Caudate nucleus (tissue), 63 donors: ENCODE measurements at places on chromosomes 4 and X.

DNA sequence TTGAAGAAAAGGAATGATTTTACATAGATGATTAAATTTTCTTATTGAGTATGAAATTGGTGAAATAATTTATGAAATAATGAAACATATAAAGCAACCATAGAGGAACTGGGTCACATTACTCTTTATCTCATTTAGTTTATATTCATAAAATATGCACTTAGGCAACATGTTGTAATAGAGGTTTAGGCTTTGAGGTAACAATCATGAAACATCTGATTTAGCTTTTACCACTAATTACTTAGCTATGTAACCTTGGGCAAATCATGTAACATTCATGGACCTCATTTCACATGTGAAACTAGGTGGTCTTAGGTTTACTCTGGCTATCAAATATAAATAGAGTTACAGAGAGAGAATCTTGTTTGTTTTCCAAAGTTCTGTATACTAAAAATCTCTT lies 54.5 kb upstream of the SMARCA5 start:
- no peak for DNase-seq

GRCh38 chr4:2172161-2172560 lies 69.8 kb downstream of the HAUS3 start:
- no peak for DNase-seq

- no peak for DNase-seq
Measured at GRCh38 chrX:108122748-108123147, 31.2 kb downstream of the ATG4A start.

- DNase-seq = no peak
Measured at GRCh38 chrX:22186165-22186564, 86.5 kb upstream of the CBLL2 start.

DNA sequence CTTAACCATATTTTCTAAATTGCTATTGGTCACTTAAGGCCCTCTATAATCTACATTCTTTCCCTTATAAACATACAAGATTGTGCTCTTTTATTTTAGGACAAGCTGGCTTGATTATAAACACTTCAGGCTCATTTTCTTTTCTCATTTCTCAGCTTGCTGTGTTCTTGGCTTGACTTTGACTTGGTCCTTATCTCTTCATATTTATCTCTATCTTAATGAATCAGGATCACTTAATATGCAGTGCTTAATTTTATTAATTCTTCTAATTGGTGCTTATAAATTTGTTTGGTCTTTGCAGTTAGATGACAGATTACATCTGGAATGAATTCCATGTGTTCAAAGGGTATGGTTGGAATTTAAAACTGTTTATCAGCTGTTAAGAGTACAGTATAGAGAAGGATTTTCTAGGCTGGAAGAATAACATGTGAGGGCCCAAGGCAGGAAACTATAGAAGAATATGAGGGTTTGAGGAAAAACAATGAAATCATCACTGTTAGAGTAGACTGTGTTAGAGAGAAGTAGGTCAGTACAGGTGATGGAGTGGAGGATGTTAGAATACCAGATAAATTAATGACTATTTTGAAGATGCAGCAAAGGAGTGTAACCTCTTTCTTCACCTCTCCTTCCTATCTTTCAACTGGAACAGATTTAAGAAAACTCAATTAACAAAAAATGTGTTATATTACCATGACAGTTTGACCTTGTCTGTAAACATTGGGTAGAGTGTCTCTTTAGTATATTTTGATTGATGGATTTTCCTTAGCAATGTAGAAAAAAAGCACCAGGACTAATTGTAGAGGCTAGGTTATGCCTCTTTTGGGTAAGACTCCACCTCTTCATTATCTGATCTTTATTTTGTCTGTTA lies 169.6 kb downstream of the RAPGEF2 start:
- no peak for DNase-seq

GRCh38 chr4:143359644-143360193 lies 23.0 kb downstream of the GAB1 start:
- no peak for DNase-seq

- no peak for DNase-seq
Measured at GRCh38 chr4:176799653-176800052, 6.9 kb upstream of the VEGFC start.

- DNase-seq = no peak
Measured at GRCh38 chrX:130869239-130869638, 33.8 kb downstream of the ENOX2 start.

DNA sequence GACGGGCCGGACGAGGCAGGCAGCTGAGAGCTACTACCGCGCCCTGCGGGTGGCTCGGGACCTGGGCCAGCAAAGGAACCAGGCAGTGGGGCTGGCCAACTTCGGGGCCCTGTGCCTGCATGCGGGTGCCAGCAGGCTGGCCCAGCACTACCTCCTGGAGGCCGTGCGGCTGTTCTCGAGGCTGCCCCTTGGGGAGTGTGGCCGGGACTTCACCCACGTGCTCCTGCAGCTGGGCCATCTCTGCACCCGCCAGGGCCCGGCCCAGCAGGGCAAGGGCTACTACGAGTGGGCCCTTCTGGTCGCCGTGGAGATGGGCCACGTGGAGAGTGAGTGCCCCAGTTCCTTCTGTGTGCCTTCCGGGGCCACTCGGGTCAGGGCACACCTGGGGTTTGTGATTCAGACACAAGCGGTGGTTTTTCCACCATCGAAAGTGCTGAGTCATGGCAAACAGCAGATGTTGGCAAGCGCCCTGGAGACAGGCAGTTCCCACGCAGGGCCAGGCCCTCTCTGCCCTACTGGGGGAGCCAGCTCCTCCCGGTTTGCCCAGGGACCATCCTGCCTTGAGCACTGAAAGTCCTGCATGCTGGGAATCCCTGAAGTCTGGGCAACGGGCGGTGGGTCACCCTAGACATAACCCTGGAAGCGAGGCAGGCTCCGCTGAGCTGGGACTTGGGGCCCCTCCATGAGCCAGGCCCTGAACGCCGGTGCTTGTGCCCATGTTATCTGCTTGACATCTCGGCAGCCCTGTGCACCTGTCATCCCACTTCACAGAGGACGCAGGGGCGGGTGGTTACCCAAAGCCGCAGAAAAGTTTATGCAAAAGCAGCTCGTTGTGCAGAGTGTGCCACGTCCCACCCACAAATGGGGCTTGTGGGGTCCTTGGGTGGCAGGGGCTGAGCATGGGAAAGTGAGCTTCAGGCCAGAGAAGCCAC lies 29.5 kb downstream of the SH3TC1 start:
- DNase-seq = no peak

DNA sequence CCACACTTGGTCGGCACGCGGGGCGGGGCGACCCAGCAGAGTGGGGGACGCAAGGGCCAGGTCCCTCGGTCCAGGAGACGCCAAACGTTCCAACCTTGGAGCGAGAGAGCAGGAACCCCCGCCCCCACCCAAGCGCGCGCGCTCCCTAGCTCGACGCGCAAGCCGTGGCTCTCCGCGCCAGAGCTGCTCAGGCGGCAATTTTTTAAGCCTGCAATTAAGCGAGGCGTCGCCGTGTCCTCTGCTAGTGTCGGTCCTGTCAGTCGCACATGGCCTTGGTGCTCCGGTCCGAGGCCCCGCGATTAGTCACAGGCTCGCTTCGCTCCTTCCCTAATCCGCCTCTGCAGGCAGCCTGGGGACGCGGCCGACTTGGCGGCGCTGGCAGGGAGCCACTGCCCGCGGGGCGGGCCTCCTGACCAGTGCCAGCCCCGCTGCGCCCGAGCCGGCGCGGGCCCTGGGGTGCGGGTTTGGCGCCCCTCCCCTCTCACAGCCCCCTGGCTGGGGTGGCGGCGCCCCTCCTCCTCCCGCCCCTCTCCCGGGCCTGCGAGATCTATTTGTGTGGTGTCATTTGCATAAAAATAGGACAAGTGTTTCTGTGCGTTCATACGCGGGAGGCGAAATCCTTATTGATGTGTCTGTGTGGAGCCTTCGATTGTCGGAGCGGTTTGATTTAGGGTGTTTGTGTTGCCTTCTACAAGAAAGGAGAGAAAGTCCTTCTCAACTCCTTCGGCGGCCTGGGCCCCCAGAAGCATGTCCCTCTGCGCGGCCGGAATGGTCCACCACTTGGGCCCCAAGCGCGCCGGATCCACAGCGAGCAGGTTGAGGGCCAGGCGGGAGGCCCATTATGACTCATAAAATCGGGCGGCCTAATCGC lies 9.8 kb upstream of the BCOR start:
- DNase-seq = no peak

- no peak for DNase-seq
Measured at GRCh38 chr4:95363966-95364365, 184.8 kb downstream of the UNC5C start.

- DNase-seq = no peak
Measured at GRCh38 chr4:40241941-40242340, 45.1 kb downstream of the RHOH start.

DNA sequence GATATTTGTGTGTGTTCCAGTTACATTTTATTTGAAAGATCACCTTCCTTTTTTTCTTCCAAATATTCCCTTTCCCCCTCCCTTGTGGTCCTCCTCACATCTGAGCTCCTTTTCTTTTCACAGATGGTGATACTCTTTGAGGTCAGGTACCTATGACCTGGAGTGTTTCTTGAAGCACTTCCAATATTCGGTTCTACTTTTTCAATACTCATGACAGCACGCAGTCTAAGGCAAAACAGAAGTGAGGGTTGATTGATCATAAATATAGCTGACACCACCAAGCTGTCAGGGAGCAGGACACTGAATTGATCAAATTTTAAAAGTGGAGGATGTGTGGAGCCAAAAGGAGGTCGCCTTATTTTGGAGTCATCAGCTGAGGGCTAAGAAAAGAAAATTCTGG lies 334.4 kb upstream of the MAGEB2 start:
- DNase-seq = no peak

DNA sequence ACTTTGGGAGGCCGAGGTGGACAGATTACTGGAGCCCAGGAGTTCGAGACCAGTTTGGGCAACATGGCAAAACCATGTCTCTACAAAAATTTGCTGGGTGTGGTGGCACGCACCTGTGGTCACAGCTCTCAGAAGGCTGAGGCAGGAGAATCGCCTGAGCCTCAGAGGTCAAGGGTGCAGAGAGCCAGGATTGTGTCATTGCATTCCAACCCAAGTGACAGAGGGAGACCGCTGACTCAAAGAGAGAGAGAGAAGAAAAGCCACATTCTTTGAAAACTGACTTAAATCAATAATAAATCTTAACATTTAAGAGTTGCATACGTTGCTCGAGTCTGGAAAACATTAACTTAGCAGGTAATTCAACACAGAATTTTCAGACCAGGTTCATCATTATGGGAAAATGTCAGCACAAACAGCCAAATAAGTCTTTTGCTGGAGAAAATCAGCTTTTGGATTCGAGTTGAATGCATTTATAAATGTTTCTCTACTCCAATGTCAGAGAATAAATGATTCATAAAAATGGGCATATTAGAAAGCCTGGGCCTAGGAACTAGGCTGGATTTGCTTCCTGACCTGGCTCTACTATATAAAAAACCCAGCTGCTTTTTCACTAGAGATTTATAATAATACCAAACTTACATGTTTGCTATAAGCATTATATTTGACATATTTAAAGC lies 68.3 kb upstream of the RBPJ start:
- no peak for DNase-seq

- no peak for DNase-seq
Measured at GRCh38 chr4:26884486-26884988, 23.9 kb downstream of the STIM2 start.

- DNase-seq = no peak
Measured at GRCh38 chr4:183157215-183157614, 58.2 kb downstream of the WWC2 start.

GRCh38 chr4:87985097-87985886 lies 9.8 kb downstream of the SPP1 start:
- DNase-seq = peak; percentile 20

- DNase-seq = no peak
Measured at GRCh38 chr4:158535130-158535614, 13.5 kb downstream of the RXFP1 start.

DNA sequence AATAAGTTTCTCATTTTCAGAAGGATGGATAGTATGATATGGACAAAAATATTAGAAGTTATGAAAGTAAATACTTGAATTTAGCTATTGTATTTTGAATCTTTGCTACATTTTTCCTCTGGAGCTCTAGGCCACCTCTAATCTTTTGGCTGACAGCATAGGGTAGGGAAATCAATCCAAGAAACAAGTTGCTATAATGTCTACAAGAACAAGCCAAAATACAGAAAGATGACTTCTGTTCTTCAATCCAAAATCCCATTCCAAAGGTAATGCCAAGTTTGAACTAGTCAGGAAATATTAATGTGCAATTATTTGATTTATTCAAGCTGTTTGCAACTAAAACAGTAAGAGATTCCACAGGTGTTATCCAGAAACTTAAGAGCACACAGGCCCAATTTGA lies 1323.1 kb downstream of the ADGRL3 start:
- DNase-seq = no peak

DNA sequence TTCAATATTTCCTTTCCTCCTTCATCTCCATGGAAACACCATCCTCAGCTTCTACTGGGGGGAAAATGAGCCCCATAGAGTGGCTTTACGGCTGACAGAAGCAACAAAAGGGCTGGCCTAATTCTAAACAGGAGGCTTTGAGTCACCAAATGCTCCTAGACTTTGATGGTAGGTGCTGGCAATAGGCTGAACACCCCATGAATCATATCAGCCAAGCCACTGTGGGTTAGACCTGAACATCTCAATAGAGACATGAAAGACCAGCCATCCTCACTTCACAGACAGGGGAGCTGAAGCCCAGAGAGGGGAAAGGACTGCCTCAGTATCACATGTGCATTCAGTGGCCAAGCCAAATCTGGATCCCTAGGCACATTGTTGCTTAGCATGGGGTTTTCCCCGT lies 107.6 kb downstream of the AMER1 start:
- no peak for DNase-seq

GRCh38 chrX:69522052-69522451 lies 17.9 kb downstream of the NALF2 start:
- no peak for DNase-seq

DNA sequence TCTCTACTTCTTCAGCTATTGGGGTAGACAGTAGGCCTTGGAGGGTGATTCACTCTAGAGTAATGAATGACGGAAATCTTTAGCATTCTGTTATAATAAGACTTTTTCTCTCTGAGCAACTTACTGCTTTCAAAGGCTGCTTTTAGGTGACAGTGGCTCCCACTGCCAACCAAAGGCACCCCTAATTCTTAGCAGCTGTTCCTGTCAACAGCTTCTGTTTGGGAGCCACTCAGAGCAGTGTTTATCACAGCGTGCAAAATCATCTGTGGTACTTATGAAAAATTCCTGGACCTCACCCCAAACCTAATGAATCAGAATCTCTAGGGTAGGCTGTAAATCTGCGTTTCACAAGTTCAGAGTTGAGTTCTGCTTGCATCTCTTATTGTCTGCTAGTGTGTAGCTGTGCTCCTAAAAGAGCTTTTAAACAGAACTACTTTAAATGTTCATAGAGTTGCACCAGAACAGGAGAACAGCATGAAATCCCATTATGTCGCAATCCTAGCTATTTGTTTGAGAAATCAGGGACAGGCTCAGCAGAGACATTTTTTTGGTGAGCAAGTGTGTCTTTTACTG lies 52.8 kb upstream of the POU4F2 start:
- DNase-seq = no peak
